ENCODE measurements at places on chromosomes 1 and 21. TPM values are rescaled to one million over a fixed set of nuclear protein-coding genes. Genes with fewer than 3 reads are reported as not detected.
A peak's percentile ranks its signal among the peaks of the same experiment; 100 is the strongest.

GRCh38 chr1:16925635-16926490 is 4.1 kb downstream of the CROCC start:
- DNase-seq = peak; percentile 64

SLFNL1 gene
- 0.12 TPM for total RNA-seq

DNA sequence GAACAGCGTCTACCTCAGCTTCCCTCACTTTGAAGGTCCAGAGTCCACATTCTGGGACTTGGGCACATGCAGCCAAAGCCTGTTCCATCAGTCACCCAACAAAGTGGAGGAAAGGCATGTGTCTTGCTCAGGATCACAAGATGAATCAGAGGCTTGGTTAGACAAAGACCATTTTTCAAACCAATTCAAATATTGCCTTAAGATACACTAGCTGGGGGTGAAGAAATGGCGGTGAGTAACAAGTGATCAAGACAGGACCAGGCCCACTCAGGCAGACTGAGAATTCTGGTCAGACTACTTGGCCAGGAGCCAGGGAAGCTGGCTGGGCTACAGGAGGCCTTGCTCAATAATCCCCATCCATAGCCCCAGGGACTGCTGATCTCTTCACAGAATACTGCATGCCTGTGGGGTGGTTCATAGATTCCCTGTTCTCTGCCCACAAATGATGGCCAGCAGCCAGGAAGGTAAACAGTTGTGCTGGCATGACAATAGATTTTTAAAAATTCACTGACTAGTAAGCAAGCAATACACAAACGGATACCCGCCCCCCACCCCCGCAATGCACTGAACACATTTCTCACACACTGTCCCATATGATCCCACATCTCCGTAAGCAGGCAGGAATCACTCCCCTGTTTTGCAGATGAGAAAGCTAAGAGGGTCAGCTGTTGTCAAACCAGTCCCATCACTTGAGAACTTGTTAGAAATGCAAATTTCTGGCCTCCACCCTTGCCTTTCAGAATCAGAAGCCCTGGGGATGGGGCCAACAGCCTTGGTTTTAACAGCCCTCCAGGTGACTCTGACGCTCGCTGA is 27.2 kb downstream of the ERI3 start:
- DNase-seq = peak; percentile 66

DNA sequence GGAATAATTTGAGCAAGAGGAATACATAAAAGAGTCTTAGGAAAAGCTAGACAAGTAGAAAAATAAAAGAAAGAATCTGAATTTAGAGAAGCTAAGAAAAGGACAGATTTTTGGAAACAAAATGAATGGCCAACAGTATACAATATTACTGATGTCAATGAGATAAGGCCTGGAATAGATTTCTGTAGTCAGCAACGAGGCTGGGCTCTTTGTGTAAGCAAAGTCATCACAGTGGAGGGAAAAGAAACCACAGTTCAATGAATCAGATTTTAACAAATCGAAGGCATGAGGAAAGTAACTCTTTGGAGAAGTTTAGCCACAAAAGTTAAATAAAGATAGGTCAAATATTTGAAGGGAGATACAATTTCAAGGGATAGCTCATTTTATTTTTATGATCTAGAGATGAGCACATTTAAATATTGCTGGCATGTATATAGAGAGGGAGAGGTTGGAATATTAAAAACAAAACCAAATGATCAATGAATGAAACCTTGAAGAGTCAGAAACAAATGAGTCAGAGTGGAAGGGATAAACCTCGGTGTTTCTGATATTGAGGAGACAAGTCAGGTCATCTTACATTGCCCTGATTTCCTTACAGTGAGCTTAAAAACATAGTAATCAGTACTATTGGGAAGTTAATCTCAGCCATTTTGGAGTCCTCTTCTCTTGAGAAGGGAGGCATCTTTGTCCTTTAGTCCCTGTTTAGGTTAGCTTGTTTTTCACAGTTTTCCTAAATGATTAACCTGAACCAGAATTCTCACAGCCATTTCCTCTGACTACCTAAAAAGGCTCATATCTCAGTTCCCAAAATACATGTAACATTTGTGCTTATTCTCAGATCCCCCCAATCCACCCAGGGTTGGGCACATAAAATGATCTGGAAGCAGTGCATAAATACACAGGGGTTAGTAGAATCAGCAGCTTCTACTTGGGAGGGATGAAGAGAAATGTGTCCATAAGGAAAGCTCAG is 620.0 kb upstream of the B3GALT2 start:
- DNase-seq = no peak

MYBPH gene
- not detected for total RNA-seq

GRCh38 chr1:231844986-231845502 is 218.5 kb downstream of the DISC1 start:
- no peak for DNase-seq

TTC39A gene
- total RNA-seq = 23.5 TPM

Measured in heart left ventricle (tissue), 16 donors.